ENCODE measurements at places on chromosomes 16 and 17.

DNA sequence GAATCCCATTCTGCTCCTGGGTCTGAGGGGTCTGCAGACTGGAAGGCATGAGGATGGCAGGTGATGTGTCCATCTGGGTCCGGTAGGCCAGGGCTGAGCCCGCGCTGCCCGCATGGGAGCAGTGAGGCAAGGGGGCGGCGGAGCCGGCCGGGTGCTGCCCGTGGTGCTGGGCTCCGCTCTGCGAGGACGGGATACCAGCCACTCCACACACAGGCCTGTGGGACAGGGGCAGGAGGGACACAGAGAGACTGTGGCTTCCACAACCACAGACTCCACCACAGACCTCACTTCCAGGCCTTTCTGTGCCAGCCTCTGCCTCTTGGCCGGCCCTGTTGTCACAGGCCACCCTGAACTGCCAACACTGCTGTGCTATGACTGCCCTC lies 25.4 kb downstream of the MAP1LC3B start:
- DNase-seq, result no peak

GRCh38 chr17:7026471-7027115 lies 3.7 kb downstream of the BCL6B start:
- no peak for DNase-seq

- no peak for DNase-seq
These were observed 28.6 kb upstream of the ITGA3 start for GRCh38 chr17:50027172-50027880.

- no peak for DNase-seq
These were observed 528.4 kb upstream of the TOM1L1 start for GRCh38 chr17:54372069-54372749.

DNA sequence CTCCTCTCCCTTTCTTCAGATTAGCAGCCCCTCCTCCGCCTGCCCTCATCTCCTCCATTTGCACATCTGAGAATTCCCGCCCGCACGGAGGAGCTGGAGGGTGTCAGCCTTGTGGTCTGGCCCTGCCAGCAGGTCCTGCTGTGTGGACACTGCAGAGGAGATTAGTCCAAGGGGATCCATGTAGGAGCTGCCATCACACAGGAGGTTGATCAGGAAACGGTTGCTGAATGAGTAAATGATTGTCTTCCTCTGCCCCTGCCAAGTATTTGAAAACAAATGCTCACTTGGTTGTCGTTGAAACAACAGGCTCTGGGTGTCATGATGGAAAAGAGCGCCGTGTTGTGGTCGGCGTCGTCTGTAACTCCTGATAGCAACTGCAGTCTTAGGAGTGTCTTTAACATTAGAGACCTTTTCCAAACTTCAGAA lies 63.8 kb upstream of the CHMP6 start:
- DNase-seq, result no peak

- DNase-seq, result no peak
These were observed 14.1 kb upstream of the ITGB4 start for GRCh38 chr17:75707079-75707571.

DNA sequence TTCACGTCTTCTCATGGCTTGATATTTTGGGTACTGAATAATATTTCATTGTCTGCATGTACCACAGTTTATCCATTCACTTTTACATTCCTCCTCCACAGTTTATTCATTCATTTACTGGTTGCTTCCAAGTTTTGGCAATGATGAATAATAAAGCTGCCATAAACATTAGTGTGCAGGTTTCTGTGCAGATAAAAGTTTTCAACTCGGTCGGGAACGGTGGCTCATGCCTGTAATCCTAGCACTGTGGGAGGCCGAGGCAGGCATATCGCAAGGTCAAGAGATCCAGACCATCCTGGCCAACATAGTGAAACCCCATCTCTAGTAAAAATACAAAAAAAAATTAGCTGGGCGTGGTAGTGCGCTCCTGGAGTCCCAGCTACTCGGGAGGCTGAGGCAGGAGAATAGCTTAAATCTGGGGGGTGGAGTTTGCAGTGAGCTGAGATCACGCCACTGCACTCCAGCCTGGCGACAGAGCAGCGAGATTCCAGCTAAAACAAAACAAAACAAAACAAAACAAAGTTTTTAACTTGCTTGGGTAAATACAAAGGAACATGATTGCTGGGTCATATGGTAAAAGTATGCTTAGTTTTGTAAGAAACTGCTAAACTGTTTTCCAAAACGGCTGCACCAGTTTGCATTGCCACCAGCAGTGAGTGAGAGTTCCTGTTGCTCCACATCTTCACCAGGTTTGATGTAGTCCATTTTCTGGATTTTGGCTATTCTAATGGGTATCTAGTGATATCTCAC lies 89.5 kb downstream of the WWP2 start:
- no peak for DNase-seq

- DNase-seq, result no peak
These were observed 17.1 kb upstream of the VWA3A start for GRCh38 chr16:22075043-22075757.

GRCh38 chr16:50816901-50817555 lies 75.1 kb downstream of the CYLD start:
- DNase-seq, result no peak

- no peak for DNase-seq
These were observed 1.5 kb upstream of the MTHFSD start for GRCh38 chr16:86556576-86556975.

- no peak for DNase-seq
These were observed 14.1 kb downstream of the FAM222B start for GRCh38 chr17:28828294-28829040.

DNA sequence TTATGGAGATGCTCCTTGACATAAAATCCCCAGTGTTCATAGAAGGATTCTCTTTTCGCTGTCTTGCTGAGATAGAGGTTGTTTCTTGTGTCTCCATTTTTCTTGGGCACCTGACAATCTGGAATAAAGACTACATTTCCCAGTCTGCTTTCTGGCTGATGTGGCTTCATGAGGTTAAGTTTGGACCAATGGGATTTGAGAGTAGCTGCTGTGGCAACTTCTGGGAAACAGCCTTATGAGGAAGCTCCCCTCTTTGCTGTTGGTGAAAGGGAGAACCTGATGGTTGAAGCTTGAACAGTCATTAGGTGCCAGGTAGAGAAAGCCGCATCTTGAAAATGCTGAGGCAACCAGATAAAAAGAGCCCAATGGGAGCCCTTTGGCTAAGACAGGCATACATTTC lies 24.4 kb downstream of the HS3ST4 start:
- DNase-seq, result no peak

DNA sequence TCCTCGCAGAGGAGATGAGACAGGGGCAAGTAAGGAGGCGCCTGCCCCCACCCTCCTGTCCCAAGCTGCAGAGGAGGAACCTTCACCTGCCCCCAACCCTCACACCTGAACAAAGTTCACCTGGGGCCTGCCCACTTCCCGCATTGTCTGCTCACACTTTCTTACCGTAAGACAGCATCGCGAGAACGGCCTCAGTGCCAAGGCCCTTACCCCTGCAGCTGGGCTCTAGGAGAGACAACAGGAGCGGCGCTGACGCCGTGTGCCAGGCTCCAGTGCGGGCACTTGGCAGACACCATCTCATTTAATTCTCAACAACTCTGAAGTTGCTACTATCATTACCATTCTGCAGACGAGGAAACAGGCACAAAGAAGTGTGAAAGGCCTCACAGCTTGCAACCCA lies 4.1 kb downstream of the NAT9 start:
- DNase-seq, result no peak

DNA sequence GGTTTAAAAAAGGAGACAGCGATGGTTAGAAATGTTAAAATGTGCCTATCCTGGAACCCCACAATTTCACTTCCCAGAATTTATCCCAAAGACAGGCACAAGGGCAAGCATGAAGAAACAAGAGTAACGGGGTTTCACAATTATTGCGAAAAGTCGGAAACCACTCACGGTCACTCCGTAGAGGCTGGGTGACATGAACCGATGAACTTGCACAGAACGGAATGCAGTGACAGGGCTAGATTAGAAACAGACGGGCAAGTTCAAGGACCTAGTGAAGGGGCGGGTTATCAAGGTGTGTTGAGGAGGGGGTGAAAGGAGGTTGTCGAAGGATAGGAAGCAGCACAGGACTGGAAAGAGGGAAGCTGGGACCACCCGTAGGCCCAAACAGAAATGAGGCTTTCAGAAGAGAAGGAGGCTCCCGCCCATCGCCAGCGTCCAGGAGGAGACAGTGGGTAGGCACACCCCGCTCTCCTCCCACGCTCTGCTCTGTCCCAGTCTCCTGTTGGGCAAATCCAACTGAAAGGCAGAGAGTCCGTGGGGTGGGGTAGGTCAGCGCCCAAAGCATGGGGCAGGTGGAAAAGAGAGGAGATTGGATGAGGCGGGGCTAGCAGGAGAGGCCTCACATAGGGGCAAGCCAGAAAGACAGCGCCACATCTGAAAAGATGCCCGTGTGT lies 47.4 kb upstream of the JPH3 start:
- DNase-seq, result no peak

- peak; percentile 41 for DNase-seq
These were observed at the start of gene NT5M for GRCh38 chr17:17303010-17303846. Gene NT5M, plus strand, starts transcription at chr17:17303373. Its CDS starts 178 bp downstream, at chr17:17303551.

GRCh38 chr16:85570735-85571562 lies 42.2 kb upstream of the GSE1 start:
- DNase-seq, result no peak

DNA sequence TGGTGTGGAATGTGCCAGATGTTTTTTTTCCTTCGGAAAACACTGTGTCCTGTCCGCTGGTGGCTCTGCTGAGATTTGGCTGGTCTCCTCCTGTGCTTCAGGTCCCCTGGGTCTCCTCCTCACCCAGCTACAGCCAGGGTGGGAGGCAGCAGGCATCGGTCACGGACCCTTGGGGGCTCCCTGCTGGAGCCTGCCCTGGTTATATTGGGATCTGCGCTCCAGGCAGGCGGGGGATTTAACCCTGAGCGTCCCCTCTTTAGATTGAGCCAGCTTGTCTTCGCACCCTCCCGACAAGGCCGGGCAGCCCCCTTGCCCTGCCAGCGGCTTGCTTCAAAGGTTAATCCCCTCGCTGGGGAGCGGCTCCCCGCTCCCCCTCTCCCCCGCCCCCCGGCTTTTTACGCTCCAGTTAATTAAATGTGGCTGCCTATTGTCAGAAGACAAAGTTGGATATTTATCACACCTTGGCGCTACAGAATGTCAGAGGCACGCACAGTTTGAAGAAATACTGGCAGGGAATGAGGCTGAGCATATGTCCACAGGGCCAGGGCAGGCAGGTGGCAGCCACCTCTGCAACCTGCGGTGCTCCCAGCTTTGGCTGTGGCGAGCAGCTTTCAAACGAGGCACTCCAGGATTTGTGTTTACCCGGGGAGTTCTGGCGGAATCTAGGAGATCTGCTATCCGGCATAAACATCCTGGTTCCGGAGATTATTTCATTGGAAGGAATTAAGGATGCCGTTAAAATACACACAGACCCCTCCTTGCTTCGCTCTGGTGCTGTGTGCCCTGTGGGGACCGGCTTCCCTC lies 38.2 kb upstream of the GSE1 start:
- no peak for DNase-seq

DNA sequence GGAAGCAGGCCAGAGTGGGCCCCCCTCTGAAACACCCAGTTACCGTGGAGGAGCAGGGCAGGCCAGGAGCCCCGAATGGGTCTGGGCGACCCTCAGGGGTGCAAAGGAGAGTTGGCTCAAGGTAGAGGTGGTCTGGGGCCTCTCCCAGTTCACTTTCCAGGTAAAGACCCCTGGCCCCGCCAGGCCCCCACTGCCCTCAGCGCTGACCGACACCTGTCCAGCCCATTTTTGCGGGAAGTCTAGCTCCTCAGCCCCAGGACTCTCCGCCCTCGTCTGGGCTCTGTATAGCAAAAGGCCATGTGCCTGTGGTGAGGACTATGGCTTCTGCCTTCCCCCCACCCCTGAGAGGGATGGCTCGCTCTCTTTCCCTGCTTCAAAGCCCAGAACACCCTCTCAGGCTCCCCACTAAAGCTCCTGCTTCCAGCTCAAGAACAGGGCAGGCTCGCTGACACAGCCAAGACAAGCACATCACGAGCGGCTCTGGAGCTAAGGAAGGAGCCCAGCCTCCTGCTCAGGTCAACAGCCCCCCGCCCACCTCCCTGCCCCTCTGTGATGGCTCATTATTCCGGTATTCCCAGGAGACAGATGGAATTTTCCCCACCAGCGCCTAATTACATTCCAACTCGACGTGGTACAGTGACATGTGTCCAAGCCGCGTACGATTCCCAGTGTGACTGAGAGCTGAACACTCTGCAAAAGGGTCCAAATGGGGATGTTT lies 59.4 kb downstream of the RTN4RL1 start:
- no peak for DNase-seq

All from stimulated activated CD8-positive, alpha-beta memory T cell treated with anti-CD3 and anti-CD28 coated beads, Interleukin-12 subunit alpha, Interleukin-12 subunit beta, amount 100 ng/mL, for 1 hour (primary cell).